ENCODE measurements at places on chromosomes 12 and 14.

DNA sequence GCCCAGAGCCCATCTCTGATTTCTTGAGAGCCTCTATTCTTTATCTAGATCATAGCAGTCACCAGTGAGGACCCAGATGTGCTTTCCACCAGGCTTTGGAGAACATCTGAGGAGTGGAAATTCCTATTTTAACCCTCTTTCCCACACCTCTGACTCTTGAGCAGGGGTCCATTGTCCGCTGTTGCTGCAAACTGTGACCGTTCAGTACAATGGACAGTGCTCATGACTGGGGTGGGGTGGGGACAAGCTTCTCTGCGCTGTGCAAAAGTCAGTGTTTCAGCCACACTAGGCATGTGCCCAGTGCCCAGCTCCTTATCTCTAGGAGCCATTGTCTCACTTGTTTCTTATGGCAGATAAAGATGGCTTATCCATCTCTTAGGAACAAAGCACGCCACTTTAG is 16.9 kb upstream of the KRT7 start:
- DNase-seq, result no peak

DNA sequence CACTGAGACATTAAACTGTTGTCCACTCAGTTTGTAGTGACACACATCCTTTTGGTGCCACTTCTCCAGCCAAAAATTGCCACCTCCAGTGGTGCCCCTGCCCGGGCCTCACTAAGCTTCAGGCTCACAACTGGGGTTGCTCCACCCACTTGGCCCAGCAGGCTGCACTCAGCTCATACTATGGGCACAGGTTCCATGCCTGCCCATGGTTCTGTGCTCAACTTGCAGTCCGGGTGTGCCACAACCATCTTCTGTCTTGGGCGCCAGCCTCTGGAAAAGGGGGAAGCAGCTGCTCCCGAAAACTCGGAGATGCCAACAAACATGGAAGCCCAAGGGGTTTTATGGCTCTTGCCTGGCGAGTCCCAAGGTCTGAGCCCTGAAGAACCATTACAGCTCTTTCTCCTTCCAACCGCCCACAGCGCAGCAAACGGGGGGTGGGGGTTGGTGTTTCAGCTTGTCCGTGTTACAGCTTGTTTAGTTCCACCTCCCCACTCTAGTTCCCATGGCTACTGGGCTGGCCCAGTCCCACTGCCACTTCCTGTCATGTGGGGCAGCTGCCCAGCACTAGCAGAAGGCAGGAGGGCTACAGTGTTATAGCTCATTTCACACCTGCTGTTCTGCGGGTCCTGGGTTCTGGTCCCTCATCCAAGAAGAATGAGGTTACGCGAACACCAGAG is 998.3 kb downstream of the SLC16A7 start:
- DNase-seq, result no peak

GRCh38 chr12:50927766-50928224 is 24.5 kb upstream of the HIGD1C start:
- no peak for DNase-seq

GRCh38 chr14:82313889-82314288 is 780.2 kb upstream of the SEL1L start:
- no peak for DNase-seq

DNA sequence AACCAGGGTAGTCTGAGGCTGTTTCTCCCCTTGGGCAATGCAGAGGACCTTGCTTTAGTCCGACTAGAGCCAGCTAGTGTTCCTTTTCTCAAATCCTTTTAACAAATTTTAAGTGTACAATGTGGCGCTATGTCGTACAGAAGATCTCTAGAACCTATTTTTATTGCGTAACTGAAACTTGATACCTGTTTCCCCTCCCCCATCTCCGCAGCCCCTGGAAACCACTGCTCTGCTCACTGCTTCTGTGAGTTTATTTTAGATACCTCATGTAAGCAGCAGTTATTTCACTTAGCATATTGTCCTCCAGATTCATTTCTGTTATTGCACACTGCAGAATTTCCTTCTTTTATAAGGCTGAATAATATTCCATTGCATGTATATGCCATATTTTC is 1092.3 kb downstream of the AACS start:
- no peak for DNase-seq

GRCh38 chr14:97582022-97582421 is 784.8 kb downstream of the VRK1 start:
- DNase-seq, result no peak

DNA sequence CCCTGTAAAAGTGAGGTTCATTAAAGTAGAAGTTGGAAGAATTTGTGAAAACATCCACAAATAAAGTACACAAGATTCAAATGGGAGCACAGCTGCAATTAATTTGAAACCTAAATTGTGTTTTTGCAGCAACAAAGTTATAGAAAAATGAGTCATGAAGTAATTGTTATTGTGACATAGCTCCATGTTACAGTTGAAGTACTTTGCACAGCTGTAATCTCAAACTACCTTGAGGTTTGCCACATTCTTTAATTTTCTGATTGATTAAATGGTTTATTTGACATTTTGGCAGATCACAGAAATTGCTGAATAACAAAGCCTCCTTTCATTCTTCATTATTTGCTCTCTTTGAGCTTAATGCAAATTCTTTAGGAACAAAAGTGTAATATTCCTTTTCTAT is 111.3 kb downstream of the RMST start:
- no peak for DNase-seq

DNA sequence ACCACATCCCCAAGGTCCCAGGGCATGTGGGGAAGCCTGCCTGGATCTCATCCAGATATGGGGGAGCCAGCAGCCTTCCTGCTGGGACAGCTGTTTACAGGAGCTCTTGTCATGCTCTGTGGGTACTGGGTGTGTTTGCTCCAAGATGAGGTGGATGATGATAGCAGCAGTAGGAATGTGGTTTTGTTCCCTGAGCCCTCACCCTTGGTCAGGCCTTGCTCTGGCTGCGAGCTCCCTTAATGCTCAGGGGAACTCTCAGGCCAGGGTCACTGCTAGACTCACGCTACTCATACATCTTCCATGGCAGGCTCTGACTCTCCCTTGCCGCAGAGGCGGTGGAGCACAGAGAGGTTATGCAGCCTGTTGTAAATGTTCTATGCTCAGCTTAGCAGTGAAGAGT is 990.3 kb downstream of the AACS start:
- no peak for DNase-seq

DNA sequence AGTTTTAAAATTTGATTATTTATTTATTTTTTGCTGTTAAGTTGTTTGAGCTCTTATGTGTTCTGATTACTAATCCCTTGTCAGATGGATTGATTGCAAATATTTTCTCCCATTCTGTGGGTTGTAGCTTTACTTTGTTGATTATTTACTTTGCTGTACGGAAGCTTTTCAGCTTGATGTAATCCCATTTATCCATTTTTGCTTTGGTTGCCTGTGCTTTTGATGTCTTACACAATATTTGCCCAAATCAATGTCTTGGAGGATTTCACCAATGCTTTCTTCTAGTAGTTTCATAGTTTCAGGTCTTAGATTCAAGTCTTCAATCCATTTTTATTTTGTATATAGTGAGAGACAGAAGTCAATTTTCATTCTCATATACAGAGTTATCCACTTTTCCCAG is 56.5 kb upstream of the PCNX4 start:
- no peak for DNase-seq

DNA sequence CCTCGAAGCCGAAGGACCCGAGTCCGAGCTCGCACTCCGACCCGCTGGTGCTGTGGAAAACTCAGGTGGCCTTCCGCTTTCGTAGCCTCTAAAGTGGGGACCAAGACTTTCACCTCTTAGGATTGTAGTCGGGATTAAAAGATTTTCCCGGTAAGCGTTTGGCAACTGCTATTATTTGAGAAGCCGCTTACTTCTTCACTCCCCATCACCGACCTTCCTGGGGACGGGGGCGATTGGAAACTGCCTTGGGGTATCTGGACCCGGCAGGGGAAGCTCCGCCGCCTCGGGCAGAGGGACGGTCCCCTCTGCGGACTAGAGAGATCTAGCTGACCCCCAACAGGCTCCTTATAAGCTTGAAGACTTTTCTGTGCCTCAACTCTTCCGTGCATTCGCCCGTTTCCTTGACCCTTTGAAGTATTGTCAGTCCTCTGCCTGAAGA is 659 bp downstream of the TRAFD1 start:
- no peak for DNase-seq

- DNase-seq, result no peak
Measured at GRCh38 chr14:74418031-74418430, 8.0 kb downstream of the SYNDIG1L start.

- DNase-seq, result no peak
Measured at GRCh38 chr12:111434049-111434448, 28.3 kb downstream of the SH2B3 start.

DNA sequence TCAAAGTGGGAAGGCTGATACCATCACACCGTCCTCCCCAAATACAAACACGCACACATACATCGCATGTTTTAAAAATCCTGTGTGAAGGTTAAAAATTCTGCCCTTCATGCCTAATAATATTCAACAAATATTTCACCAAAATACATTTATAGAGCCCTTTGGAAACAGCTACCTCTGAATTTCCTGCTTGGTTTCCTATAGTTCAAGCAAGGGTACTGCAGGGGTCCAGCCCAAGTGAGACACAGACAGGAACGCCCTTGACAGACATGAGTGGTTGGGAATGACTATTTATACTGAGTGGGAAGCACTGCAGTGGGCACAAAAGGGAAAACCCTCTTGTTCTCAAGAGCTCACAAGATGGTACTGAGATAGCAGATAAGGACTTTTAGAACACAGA is 51.0 kb downstream of the ST8SIA1 start:
- DNase-seq, result no peak

DNA sequence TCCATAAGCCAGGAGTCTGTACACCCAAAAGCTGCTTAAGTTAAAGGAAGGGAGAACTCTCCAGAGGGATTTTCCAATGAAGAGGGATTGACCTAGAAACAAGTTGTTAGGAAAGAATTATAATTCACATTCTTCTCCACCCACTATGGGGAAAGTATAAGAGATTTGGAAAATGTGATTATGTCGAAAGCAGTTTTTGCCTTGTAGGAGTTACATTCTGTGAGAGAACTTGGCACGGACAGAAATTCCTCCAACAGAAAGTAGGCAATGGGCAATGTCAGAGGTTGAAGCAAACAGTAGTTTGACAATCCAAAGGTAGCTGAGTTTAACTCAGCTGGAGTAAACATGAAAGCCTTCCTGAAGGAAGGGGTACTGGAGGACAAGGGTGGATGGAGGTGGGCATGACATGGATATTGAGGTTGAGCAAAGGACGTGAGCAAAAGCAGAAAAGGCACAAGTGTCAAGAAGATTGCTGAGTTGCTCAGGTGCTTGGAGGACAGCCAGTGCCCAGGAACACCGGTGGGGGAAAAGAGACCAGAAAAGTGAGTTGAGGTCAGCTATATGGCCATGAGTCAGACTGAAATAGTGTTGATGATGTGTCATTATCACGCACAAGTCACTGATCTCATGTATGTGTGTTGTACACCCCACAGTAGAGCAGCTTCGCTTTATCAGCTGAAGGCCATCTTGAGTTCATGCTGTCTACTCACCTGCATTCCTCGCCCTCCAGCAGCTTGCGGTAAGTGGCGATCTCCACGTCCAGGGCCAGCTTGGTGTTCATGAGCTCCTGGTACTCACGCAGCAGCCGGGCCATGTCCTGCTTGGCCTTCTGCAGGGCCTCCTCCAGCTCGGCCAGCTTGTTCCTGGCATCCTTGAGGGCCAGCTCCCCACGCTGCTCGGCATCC is 4.0 kb downstream of the KRT5 start:
- no peak for DNase-seq

DNA sequence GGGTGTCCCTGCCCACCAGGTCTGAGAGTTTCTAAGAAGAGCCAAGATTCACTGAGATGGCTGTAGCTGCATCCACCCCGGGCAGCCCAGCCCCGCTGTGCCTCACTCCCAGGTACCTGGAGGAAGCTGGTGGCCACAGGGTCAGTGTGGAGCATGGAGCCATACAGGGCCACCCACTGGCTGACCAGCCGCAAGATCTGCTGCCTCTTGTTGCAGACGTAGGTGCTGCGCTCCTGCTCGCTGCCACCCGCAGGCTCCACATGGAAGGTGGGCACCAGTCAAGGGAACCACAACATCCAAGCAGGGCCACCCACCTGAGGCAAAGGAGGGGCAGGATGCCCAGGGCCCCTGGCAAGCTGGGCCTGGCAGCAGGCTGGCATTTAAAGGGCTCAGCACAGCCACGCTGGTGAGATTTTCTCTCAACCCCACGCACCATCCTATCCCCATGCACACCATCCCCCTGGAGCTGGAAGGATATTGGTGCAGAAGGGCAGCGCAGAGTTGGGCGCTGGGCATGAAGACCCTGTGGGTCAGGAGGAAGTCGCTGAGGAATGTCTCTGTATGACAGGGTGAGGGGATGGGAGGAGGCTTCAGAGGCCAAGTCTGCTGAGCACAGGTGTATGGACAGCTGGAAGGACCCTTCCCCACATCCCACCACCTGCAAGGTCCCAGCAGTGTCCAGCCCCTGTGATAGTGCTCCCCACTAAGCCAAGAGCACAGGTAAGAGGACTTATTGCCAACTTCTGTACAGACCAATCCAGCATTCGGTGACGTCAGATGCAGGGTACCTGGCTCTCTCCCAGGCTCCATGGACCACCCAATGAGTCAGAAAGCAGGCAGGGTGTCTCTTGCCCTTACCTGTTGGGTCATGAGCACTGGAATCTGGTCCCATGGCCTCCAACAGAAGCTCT is 10.8 kb downstream of the RAPGEF3 start:
- no peak for DNase-seq

DNA sequence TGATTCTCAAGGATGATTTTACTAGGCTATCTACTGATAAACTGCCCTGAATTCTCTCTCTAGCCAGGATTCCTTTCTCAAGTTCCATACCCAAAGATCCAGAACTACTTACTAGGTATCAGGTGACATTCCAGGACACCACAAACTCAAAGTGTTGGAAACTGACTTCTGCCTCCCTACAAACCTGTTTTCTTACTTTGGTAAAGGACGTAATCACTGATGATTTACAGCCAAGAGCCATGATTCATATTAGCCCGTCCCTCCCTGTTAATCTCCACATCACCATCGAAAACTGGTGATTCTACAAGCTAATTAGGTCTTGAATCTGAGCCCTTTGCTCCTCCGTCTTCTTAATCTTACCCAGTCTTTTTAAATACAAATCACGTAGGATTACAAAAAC is 1.0 kb upstream of the ATG14 start:
- DNase-seq, result no peak

- no peak for DNase-seq
Measured at GRCh38 chr14:99943620-99944019, 121.6 kb upstream of the EVL start.

DNA sequence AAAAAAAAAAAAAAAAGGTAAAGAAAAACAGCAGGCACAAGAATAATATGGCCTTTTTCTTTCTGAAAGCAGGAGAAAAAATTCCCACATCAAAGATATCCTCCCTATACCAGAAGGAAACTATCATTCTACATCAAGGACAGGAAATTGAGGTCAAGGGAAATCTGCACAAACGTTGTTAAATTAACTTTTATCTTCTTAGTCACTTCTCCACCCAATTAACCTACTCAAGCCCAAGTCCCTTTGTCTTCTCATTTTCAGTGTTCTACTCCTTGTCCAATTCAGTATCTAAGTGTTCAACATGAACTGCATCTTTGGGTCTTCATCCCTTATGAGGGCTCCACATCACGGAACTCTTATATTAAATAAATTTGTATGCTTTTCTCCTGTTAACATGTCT is 15.7 kb downstream of the NDUFA12 start:
- no peak for DNase-seq

Measured in stimulated activated CD8-positive, alpha-beta memory T cell treated with anti-CD3 and anti-CD28 coated beads, Interleukin-15, amount 100 ng/mL, for 48 hours (primary cell).